NCI-H446 (cell line): ENCODE measurements at places on chromosomes 4 and X.

GRCh38 chr4:108884596-108884995, 121.7 kb upstream of the ETNPPL start:
- no peak for DNase-seq

GRCh38 chr4:142168181-142168580, 531.8 kb downstream of the IL15 start:
- DNase-seq, result no peak

DNA sequence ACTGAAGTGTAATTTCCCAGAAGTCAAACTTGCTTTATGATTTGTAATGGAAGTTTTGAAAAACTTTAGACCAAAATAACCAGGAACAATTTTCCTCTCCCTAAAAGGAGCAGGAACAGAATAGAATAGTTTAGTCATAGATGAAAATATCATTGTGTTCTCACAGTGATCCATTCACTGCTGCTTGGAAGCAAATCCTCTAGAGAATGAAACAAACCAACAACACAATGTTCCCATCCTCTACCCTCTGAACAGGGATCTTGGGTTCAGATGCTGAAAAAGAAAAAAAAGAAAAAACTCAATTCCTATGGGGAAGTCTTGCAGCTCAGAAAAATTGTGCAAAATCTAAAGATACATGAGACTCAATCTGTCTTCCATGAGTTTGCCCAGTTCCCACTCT, 12.2 kb downstream of the DSPP start:
- DNase-seq, result no peak

GRCh38 chr4:73010789-73011628, 58.5 kb downstream of the COX18 start:
- DNase-seq, result no peak

DNA sequence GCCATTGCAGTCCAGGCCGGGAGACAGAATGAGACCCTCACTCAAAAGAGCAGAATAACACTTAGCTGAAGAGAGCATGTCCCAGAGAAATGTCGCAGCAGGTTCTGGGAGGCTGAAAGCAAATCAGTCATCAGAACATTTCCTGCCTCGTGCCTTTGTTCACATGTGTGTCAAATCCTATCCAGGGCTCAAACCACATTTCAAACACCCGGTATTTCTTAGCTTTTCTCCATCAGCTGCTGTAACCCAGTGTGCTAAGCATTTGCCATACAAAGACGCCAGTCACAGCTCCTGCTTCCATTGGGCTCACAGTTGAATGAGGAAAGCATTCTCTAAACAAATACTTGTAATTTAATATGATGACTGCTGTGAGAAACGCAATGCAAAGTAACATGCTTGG, 6.0 kb downstream of the PALLD start:
- no peak for DNase-seq

- DNase-seq, result no peak
Observed at GRCh38 chr4:76556452-76556851, 121.4 kb downstream of the SHROOM3 start.

DNA sequence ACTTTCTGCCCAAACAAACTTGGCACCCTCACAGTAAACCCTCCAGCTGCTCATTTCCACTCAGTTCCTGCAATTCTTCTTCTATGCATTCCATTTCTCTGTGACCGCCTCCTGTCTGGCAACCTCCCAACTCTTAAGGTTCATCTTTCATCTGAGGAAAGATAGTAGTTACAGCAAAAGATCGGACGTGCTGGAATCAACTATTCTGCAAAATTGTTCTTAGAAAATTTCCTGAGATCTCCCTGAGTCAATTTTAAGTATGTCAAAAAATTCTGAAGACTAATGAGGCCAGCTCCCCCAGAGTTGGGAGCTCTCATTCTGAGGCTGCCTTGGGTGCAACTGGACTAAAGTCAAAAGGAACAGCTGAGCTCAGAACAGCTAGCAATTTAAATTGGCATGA, 1026.0 kb downstream of the ADGRL3 start:
- DNase-seq, result peak; percentile 49

DNA sequence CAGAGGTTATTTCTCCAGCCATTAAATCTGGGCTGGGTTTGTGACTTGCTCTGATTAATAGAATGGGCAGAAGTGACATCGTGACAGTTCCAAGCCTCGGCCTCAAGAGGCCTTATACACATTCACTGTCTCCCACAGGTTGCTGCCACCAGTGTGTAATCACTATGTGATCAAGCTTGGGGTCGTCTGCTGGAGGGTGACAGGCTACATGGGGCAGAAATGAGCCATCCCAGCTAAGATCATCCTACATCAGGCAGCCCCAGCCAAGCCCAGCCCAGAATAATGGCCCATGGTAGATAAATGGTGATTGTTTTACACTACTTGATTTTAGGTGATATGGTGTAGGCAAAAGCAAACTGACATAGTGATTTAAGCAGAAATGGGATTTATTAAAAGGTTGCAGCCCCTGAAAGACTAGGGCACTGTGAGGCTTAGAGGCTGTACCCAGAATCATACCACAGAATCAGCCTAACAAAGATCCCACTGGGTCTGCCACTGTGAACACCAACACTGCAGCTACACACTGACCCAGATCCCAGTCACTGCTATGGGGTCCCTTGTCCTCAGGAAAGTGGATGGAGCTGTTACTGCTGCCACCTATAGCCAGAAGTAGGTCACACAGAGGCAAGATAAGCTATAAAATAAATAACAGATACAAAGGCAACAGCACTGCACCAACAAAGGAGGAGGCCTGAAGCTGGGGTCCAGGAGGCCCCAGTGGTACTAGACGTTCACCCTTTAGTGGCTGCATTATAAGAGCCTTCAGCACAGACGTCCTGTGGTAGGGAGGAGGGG, 159.6 kb upstream of the RBPJ start:
- DNase-seq, result no peak

- DNase-seq, result peak; percentile 12
Observed at GRCh38 chr4:72430050-72430449, 139.0 kb downstream of the ADAMTS3 start.

- no peak for DNase-seq
Observed at GRCh38 chr4:185201977-185202962, 1.5 kb downstream of the CFAP97 start.

- DNase-seq, result no peak
Observed at GRCh38 chr4:6943012-6943884, 33.6 kb downstream of the TBC1D14 start.

DNA sequence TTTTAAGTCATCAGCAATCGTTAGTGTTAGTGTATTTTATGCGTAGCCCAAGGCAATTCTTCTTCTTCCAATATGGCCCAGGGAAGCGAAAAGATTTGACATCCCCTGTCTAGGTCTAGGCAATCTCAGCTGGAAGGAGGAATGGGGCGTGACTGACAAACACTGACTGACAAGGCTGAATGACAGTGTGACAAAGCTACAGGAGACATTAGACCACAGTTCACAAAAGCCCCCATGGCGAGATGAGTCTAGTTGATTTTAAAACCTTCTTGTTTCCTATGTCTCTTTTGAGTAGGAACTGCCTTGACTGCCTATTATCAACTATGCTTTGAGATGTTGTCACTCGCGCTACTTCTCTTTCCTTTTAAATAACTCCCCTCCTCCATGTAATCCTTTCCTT, 42.3 kb downstream of the QRFPR start:
- no peak for DNase-seq

- no peak for DNase-seq
Observed at GRCh38 chr4:154608361-154609252, 3.8 kb downstream of the FGG start.

- no peak for DNase-seq
Observed at GRCh38 chrX:105972690-105973386, 65.7 kb downstream of the SERPINA7 start.
